ENCODE measurements at places on chromosomes 11 and 22.

GRCh38 chr11:112784323-112785073 is 176.7 kb upstream of the NCAM1 start:
- DNase-seq: peak; percentile 66

DNA sequence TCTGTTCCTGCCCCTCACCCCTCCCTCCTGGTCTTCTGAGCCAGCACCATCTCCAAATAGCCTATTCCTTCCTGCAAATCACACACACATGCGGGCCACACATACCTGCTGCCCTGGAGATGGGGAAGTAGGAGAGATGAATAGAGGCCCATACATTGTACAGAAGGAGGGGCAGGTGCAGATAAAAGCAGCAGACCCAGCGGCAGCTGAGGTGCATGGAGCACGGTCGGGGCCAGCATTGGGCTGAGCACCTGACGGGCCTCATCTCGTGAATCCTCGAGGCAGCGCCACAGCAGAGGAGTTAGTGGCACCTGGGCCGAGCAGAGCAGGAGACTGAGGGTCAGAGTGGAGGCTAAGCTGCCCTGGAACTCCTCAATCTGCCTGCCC is 941.8 kb downstream of the BRD1 start:
- no peak for DNase-seq

- no peak for DNase-seq
Measured at GRCh38 chr11:128207861-128208321, 379.5 kb downstream of the ETS1 start.

GRCh38 chr22:28105988-28106387 is 186.9 kb upstream of the PITPNB start:
- no peak for DNase-seq

DNA sequence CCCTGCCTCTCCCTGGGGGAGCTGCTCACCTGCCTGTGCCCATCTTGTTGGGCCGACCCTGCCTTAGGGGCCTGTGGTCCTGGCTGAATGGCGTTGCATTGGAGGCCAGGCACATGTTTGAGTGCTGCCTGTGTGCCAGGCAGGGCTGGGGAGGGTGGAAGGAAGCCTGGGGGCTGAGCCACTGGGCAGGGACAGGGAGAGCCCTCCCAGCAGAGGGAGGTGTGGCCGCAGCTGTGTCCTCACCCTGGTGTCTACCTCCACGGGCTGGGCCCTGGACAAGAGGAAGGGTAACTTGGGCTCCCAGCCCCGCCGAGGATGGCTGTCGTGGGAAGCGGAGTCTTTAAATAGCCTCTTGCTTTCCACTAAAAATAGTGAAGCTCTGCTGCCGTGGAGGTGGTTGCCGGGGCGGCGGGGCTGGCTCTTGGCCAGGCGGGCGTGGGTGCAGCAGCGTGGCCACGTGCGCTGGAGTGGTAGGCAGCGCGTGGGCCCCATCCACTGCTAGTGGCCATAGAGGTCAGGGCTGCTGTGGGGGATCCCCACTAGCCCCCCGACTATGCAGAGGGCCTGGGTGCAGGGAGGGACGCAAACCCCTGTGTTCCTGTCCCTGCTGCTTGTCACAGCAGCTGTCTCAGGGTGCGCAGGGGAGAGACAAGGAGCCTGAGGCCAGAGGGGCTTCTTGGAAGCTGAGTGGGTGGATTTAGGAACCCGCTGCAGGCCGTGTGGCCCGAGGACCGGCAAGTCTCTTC is 6.2 kb downstream of the ZDHHC8 start:
- DNase-seq: no peak

DNA sequence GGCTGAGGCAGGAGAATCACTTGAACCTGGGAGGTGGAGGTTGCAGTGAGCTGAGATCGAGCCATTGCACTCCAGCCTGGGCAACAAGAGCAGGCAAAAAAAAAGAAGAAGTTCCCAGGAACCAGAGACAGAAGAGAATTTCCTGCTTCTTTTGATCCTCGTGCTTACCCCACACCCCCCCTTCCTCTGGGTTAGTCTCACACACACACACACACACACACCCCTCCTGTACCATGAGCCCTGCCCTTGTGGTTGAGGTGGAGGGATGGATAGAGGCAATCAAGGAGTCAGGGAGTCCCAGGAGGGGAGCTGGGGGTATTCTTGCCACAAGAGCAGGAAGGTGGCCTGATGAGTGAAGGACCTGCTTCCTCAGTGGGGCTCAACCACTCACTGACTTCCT is 4.1 kb upstream of the UBE2L6 start:
- DNase-seq: no peak

DNA sequence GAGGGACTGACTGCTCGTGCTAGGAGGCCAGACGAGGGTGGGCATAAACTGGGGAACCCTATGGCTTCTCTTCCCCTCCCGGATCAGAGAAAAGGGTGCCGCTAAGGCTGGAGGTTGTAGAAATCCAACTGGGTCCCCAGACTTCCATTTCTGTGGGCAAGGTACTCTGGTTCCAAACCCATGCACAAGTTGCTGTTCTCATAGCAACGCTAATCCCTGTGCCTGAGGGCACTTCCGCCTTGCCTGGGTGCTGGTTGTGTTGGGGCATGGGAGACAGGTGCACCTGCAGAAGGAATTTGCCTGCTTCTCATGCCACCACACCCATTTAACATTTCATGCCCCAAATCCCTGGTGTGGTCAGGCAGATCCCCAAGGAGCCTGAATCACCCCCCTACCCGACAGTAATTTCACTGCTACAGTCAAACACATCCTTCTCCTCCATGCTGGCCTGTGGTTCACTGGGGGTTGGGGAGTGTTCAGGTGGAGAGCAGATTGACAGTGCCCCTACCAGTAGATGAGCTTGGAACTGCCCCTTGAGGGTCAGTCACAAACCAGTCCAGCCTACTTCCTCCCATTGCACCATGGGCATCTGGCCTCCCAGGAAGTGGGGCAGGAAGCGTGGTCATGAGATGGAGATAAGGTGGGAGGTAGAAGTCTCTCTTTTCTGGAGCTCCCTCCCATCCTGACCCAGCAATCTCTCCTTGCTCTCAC is 1.2 kb downstream of the C2CD2L start:
- DNase-seq: no peak

DNA sequence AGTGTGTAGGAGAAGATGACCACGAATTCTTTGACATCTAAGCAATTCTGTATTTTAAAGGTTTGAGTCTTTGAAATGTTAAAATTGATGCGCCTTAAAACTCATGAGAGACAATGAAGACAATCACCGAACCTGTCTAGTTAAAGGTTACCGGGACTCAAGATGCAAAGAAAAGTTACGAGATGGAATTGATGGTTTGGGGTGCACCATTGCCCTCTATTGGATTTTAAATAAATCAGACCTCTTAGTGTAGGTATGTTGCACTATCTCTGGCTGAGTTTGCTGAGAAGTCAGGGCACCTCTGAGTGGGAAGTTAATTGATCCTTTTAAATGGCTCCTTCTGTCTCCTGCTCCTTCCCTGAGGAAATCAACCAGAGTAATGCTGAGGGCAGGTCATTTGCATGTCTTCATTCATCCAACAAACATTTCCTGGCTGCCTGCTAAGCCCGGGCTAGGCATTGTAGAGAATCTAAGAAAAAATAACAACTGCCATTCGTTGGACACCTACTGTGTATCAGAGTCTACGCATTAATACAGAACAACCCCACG is 19.4 kb upstream of the TMA7B start:
- DNase-seq: no peak

DNA sequence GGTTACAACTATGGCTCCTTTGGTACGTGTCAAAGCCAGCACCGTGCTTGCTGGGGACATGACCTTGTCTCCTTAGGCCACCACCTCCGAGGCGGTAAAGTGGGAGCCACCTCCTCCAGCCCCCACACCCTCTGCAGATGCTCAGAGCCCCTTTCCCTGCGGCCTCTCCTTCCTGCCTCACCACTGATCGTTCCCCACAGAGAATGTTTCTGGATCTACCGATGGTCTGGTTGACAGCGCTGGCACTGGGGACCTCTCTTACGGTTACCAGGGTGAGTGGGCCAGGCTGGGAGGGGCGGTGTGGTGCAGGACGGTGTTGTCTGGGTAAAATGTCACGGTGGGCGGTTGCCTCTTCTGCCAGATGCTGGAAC is 8.9 kb downstream of the SIDT2 start:
- no peak for DNase-seq

DNA sequence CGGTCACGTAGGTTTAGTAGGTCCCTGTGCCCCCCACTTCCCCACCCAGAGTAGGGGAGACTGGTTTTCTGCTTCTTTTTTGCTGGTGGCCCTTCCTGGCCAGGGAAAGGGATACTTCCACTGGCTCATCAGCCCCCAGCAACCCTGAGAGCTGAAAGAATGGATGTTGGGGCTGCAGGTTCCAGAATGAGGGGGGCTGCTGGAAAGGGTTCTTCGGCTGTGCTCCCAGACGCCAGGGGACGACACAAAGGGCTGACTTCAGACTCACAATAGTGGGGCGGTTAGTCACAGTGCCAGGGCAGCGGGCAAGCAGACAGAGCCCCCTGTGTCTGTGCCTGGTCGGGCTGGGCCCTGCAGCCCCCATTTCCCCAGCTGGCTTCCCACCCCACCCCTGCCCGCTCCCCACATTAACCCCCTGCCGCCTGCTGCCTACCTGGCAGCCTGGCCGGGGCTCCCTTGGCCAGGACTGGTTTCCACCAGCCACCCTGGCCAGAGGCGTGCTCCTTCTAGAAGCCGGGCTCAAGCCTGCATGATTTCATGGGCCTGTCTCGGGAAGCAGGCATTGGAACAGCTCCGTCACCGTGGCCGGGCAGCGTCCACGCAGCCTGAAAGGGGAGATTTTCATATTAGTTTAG is 79.1 kb upstream of the WNT7B start:
- DNase-seq: no peak

- no peak for DNase-seq
Measured at GRCh38 chr11:15695096-15695721, 580.5 kb downstream of the INSC start.

DNA sequence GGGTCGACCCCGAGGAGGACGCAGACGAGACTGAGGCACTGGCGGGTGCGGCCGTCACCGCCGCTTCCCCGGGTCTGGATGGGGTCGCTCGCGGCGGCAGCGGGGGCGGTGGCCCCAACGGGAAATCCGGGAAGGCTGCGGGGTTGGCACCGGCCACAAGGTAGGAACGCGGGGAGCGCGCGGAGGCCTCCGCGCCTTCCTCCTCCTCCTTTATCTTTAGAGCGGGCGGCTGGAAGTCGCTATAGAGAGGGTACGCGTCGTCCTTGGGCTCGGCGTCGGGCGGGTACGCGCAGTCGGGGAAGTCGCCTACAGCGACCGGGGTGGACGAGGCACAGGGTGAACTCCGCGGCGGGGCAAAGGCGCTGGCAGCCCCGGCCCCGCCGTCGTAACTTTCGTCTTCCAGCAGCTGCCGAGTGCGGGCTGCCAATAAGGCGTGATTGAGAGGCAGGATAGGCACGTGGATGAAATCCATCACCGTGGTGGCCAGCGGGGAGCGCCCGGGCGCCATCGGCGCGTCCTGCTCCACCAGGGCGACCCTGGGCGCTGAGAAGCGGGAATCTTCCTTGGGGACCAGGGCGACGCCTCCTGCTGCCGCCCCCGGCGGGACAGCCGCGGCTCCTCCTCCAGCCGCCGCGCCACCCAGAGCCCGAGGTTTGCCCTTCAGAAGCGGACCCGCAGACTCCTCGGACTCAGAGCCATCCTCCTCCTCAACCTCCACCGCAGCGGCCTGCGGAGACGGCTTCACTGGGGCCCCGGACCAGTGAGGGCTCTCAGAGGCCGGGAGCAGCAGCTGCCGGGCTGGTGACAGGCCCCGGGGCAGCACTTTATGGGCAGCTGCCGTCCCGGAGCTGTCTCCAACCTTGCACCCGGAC is 1.7 kb downstream of the PGR start:
- no peak for DNase-seq

DNA sequence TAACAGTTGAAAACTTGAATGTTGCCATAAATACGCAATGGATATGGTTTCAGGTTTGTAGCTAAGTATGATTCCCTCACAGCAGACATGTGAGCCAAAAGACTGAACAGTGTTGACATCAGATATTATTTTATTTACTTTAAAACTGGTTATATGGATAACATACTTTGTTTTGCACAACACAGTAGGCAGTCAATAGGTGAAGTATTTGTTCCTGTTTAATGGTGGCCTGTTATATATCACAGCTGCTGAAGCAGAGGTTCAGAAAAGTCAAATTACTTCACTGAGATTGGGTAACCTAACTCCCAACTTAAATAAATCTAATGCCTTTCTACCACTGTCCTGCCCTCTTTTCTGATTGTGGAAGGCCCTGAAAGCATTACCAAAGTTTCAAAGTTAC is 44.6 kb downstream of the YAP1 start:
- DNase-seq: no peak

DNA sequence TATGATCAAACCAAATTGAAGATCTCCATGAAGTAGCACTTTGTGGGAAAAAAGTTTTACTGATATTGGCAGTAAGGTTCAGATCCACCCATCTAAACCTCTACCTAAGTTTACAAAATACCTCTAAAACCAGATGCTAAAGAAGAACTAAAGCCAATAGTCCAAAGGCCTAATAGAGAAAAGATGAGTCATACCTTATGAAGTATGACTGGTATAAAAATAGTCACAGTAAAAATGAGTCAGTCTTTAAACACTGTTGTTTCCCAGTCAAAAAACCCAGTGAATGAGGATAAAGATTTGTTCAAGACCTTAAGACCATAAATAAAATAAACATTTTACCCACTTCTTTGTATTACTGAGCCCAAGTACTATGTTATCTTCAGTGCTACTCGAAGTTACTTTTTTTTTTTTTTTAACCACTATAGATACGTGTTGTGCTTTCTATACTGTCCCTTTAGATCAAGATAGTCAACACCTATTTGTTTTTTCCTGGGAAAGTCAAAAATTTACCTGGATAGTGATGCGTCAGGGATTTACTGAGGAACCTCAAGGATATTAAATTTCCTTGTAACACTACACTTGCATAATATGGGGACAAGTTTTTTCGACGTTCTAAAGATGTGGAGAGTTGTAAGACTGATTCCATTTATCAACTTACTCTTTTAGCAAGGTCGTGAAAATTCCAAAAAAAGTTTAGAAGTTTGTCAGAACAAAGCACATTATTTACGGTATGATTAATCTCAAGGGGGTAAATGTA is 87.3 kb downstream of the CCDC73 start:
- no peak for DNase-seq

DNA sequence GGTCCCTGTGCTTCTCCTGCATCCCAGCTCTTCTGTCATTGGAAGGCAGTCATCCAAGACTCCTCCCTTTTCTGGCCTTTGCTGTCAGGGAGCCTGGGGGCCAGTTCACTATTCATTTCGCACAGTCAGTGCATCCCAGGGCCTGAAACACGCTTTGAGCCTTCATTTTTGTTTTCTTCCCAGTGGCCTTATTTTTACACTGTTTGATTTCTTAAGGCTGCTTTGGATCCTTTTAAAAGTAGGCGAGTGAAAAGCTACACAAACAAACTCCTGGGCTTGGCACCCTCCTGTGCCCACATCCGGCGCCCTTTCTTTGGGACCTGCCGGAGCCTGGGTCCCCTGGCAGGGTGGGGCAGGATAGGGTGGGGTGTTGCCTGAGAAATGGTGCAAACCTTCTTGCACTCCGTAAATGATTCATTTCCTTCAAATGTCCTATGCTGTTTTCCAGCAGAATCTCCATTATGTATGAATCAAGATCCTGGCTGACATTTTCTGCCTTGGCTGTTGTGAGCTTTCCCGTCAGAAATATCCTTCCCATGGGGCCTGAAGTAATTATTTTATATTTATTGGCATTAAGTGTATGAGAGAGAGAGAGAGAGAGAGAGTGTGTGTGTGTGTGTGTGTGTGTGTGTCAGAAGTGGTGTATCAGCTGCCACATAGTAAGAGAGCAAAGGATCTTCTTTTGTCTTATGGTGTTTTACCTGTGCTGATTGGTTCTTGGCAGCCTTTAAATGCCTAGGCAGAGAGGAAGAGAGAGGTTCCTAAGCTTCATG is 45.6 kb downstream of the BCR start:
- no peak for DNase-seq

GRCh38 chr11:64768300-64768694 is 8.5 kb upstream of the PYGM start:
- DNase-seq: no peak

Measured in NCI-H524 treated with DMSO at 0.1 percent for 48 hours (cell line).